ENCODE measurements at places on chromosomes 2 and 18.

GRCh38 chr2:237497838-237498186 is 10.8 kb downstream of the MLPH start:
- no peak for DNase-seq

- no peak for DNase-seq
These were observed 50.0 kb upstream of the MBOAT2 start for GRCh38 chr2:9053534-9053931.

- no peak for DNase-seq
These were observed 172.0 kb downstream of the LOXHD1 start for GRCh38 chr18:46484971-46485370.

DNA sequence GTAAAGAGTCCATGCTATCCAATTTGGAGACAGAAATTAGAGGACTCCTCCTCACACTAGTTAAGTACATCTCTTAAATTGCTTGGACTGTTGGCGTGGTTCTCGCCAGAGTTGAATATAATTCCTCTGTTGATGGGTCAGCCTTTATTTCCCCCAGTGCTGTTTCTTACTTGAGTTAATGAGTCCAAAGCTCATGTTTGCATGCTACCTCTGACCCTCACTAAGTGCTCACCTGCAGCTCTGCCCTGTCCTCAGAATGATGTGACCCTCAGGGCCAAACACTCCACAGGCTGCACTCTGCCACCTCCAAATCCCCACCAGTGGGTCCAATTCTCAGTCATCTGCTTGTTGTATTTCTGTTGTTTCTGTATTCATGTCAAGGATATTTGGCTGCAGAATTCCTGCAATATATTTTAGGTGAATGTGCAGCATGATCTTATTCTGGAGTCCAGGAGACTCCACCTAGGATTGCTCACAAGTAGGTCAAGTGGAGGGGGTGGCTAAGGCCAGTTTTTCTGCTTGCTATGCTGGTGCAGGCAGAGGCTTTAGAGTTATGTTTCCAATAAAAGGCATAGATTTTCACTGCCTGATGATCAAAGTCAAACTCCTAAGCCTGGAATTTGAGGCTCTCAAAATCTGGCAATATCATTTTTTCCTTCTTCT is 37.8 kb downstream of the RDH14 start:
- no peak for DNase-seq

DNA sequence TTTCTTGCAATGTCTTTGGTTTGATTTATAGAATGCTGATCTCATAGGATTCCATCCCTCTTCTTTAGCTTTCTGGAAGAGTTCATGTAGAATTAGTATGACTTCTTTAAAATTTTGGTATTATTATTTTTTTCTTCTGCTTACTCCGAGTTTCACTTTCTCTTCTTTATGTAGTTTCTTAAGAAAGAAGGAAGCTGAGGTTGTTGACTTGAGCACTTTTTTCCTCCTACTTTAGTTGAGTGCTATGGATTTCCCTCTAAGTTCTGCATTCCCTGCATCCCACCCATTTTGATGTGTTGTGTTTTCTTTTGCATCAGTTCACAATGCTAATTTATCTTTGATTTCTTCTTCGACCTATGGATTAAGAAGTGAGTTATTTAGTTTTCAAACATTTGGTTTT is 78.9 kb upstream of the SPRED2 start:
- no peak for DNase-seq

DNA sequence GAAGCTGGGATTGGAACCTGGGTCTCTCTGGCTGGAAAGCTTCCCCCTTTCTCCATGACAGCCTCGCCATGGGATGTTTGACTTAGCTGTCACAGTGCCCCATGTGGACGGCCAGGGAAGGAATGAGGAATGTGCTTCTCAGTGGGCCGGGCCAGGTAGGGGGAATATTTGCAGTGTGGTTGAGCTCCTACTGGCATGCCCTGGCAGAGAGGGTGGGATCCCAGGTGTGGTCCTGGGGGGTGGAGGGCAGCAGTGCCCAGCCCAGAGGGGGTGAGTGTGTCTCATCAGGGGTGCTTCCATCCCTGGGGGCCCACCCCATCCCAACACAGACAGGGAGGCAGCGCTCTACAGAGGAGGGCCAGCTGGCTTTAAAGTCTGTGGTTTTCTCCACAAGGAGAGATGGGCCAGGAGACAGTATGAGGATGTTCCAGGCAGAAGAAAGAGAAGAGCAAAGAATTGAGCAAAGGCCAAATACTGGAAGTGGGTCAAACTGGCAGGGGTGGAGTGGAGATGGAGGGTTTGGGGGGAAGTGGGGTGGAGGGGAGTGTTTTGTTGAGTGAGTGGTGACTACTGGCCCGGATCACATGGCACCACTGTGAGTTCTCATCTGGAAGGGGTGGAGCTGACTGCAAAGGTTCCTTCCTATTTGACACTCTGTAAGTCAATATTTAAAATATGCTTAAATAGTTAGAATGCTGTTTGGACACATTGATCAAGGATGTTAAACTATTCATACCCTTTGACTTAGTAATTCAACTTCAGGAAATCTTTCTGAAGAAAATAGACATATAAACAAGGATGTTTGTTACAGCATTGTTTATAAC is 94.0 kb downstream of the MYCN start:
- DNase-seq: no peak

DNA sequence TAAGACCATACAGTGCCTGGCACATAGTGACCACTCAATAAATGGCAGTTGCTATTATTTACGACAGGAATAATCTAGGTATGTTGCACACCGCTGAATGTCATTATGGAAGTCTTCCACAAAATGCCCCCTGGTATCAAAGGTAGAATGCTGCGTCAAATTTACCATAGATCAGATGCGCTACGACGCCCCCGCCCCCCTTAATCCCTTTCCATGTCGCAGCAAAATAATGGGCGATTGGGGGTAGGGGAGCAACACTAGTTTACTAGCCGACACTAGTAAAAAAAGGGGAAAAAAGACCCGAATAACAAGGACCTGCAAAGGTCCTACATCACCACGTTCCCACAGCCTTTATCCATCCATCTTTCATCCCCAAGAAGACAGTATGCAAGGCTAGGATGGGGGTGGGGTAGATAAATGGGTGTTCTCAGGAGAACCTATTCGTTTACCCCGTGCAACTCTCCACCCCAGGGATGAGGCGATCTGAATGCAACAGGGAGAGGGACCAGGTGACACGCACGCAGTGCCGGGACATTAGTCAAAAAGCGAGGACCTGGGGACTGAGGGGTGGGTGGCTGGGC is 455 bp downstream of the PREPL start:
- no peak for DNase-seq

DNA sequence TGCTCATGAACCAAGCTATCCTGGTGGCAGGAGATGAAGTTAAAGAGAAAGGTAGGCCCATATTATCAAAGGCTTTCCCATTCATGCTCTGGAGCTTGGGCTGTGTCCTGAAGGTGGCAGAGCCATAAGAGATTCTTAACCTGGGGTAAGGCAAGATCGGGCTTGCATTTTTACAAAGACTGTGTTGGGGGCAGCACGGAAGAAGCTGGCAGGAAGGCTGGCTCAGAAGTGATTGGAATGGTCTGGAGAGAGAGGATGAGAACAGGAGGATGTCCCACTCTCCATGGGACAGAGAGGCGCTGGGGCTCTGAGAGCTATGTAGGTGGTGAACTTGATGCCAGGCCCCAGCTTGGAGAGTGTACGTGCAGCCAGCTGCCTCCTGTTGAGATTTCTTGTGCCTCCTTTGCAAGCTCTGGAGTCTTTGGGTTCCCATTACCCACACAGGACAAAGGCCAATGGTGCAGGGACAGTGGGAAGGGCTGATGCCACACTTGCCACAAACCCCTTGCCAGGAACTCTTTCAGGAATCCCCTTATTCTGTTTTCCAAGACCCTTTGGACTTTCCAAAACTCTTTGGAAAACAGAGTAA is 40.6 kb upstream of the FZD5 start:
- no peak for DNase-seq

GRCh38 chr2:73859721-73860586 is 31.2 kb downstream of the STAMBP start:
- DNase-seq: no peak

GRCh38 chr2:108079736-108080135 is 93.4 kb downstream of the SLC5A7 start:
- DNase-seq: no peak

GRCh38 chr2:118013221-118013723 is 598 bp downstream of the CCDC93 start:
- no peak for DNase-seq

DNA sequence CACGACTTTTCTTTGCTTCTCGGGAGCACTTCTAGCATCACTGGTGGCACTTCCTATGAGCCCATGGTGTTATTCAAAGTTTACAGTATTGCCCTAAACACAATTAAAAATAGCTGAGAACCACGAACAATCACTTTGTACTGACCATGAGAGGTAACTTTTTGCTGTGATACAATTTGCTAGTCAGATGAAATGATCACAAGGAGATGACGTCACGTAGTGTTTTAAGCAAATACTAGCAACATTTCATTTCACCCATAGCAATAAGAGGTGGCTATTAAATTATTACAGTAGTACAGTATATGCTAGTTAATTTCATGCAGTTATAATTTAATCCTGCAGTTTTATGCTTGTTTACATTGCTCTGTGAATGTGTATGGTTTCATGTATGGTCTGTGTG is 108.9 kb upstream of the DOK6 start:
- DNase-seq: no peak

DNA sequence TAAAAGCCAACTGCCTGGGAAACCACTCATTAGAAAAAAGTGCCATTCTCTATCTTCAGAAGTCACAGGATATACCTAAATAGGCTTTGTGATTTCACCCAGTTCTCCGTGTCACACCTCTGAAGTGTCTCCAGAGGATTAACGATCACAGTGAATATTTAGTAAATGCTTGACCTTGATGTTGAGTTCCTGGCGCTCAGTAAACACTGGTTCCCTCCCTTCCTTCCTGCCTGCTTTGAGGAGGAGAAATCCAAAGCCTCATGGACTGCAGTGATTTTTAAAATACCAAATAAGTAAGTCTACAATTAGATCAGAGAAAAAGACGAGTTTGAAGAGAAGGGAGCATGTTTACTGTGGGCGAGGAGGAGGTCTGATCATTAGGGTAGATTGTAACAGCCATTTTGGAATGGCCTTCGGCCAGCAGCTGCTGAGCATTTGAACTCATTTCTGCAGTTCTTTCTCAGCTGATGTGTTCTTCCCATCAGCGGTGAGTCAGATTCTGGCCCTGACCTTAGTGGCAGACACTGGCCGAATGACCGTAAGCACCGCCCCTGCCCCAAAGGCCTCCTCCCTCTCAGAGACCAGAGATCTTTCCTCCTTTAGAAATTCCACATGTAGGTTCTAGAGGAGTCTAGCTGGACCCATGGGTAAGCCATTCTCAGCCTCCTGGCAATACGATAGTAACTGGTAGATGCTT is 62.1 kb upstream of the SLC16A14 start:
- peak; percentile 52 for DNase-seq

GRCh38 chr2:57990118-57990725 is 56.4 kb upstream of the VRK2 start:
- no peak for DNase-seq

- DNase-seq: no peak
These were observed 47.6 kb upstream of the IL1R1 start for GRCh38 chr2:102094917-102095316.

- no peak for DNase-seq
These were observed 16.2 kb downstream of the ATOH8 start for GRCh38 chr2:85769983-85770362.

GRCh38 chr18:57436191-57436964 is 1.2 kb downstream of the ONECUT2 start:
- DNase-seq: no peak

GRCh38 chr18:59897321-59897954 is 2.4 kb upstream of the PMAIP1 start:
- DNase-seq: no peak

DNA sequence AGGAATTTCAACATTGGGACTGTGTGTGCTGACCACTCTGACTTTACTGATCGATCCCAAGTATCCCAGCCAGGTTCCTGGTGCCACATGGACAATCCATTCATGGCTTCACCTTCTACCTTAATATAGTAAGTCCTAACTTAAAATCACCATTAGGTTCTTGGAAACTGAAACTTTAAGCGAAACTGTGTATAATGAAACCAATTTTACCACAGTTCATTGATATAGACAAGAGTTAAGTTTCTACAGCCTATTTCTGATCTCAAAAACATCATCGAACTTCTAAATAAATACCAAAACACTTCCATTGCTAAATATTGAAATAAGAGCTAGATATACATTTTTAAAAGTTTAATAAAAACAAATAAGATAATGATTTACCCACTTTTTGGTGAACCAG is 4.4 kb upstream of the EXOC6B start:
- DNase-seq: no peak

- no peak for DNase-seq
These were observed 150.9 kb downstream of the ESCO1 start for GRCh38 chr18:21449367-21450290.

- DNase-seq: no peak
These were observed 3.6 kb upstream of the ARL4C start for GRCh38 chr2:234500394-234501006.

GRCh38 chr2:209236377-209236776 is 187.5 kb upstream of the MAP2 start:
- no peak for DNase-seq

- no peak for DNase-seq
These were observed 182.7 kb downstream of the ANAPC1 start for GRCh38 chr2:111701266-111701665.

GRCh38 chr2:129233751-129234406 is 745.6 kb upstream of the RAB6C start:
- no peak for DNase-seq

DNA sequence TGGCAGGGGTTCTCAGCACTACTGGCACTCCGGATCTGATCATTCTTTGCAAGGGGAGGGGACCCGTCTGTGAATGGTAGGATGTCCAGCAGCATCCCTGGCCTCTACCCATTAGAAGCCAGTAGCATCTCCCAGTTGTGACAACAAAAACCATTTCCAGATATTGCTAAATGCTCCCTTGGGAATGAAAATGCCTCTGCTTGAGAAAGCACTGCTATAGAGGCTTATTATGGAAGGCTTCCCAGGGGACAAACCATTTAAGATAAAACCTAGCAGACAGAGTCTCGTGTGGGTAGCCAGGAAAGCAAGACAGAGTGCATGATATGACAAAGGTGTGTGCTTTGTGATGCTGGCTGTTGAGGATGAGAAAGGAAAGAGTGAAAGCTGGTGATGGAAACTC is 273.7 kb downstream of the TMX3 start:
- DNase-seq: no peak

DNA sequence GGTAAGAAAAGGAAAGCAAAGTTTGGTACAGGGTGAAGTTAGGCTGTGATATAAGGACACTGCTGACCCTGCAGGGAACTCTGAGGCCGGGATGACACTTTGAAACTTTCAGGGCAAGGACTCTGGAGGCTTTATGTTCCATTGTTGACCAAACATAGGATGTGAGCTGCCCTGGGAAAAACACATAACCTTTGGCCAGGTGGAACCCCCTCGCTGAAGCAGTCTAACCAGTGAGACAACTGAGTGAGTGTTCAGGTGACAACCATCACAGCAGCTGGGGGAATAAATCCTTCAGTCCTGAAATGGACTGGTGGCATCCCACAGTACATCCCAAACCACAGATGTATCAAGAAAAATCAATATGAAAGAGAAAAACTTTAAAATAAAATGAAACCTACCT is 280.9 kb upstream of the CDH2 start:
- DNase-seq: no peak

GRCh38 chr2:124248386-124248785 is 223.3 kb downstream of the CNTNAP5 start:
- DNase-seq: no peak

All from left hindlimb (tissue), 1 donor.